ENCODE measurements at places on chromosomes 5 and 9.

- DNase-seq = no peak
These were observed 187.5 kb downstream of the MED10 start for GRCh38 chr5:6190838-6191237.

GRCh38 chr9:8825585-8826147 lies 1026.1 kb upstream of the DMAC1 start:
- DNase-seq = no peak

- no peak for DNase-seq
These were observed 136.3 kb downstream of the APBA1 start for GRCh38 chr9:69535911-69536310.

DNA sequence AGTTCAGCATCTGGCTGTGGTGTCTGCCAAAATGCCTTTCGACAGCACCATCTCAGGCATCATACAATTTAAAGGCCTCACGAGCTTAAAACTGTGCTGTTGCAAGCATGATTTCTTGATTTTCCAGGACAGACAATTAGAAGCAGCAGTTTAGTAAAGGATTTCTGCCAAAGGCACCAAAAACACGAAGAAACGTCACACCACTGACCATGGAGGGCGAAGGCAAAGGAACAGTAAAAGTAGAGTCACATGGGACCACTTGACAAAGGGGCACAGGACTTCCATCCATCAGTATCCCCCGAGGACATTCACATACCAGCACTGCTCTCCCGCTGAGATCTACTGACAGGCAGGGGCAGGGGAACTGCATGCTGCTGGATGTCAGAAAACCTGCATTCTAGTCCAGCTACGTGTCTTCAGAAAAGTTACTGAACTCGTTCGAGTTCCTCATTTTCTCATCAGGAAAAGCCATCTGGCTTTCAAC lies 70.4 kb upstream of the FBXW11 start:
- DNase-seq = no peak

DNA sequence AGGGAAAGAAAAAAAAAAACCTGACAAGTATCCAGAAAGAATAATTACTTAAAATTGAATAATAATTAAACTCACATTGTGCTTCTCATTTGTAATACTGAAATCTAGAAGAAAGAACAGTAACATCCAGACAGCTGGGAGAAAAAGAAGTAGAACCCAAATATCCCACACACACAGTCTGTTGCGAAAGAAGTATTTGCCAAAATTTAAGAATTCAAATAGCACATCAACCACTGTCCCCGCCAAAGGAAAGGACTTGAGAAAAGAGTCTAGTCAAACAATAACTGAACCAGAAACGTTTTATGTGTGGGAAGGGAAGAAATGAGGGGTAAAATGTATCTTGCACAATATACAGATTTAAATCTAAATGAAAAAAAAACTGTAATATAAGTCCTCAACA lies 202.8 kb downstream of the MLLT3 start:
- no peak for DNase-seq

DNA sequence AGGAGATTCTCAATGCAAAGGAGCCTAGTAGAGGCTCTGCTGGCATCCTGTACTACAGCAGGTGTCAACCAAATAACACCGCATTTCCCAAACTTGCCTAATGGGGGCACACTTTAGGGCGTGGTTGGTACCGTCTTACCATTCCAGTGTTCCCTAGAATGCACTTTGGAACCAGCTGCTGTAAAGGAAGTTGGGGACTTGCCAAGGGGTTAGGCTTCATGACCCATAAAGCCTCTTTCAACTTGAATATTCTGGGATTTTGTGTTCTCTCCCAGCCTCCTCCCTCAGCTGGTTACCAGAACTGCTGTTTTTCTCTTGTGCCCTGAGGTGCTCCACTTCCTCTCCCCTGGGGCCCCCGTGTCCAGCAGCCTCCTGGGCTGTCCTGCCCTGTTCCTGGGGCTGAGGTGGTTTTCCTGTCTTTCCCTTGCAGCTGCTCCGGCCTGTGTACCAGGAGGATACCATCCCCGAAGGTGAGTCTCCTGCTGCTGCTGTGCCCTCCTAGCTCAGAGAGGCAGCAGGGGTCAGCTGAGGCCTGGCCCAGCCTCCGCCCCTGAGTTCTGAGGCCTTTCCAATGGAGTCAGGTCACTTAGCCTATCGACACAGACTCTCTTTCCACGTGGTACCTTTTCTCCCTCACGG lies 44.7 kb downstream of the RGS3 start:
- DNase-seq = no peak

DNA sequence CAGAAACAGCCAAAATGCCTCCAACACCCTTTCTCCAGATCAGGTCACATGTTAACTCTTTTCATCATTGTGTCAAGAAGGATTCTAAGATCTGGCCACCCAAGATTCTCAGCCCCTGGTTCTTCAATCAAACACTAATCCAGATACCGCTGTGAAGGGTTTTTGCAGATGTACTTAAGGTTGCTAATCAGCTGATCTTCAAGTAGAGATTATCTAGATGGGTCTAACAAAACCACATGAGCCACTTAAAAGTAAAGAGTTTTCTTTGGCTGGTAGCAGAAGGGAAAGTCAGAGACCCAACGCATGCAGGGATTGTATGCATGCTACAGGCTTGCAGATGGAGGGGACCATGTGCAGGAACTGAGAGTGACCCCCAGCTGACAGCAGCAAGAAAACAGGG lies 267.9 kb downstream of the CDK5RAP2 start:
- DNase-seq = no peak

DNA sequence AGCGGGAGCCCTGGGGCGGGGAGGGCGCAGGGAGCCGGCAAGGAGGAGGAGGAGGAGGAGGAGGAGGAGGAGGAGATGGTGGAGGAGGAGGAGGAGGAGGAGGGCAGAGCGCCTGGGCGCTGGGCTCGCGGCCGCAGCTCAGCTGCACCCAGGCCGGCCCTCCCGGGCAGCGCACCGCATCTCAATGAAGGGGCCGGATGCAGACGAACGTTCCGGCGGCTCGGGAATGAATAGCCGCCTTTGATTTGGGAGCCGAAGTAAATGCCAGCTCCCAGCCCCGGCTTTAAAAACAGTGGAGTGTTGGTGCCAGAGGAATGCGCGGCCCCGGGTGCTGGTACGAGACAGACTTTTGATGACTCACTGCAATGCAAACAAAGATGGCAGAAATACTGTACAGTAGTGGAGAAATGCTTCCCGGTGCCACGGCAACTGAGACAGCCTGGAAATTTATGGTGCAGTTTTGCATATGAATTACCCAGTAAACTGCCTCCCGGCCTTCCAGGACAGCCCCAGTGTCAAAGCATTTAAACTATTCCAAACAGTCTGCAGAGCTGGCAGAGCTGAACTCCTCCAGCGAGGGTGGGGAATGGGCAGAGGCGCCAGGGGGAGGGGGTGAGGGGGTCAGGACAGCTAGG lies 43.1 kb downstream of the NACC2 start:
- peak; percentile 36 for DNase-seq
